Bronchus fibroblast of lung (primary cell): ENCODE measurements at places on chromosomes 7 and 10. TPM values are rescaled to one million over a fixed set of nuclear protein-coding genes. Genes with fewer than 3 reads are reported as not detected.

PTF1A gene
- total RNA-seq, result not detected in 2 replicates

LIPN gene
- total RNA-seq, result not detected in 2 replicates

BTBD16 gene
- not detected in 2 replicates for total RNA-seq

FEZF1 gene
- total RNA-seq, result not detected in 2 replicates

ZNF804B gene
- not detected in 2 replicates for total RNA-seq

DHX32 gene
- total RNA-seq, result 16.6 and 19.7 TPM in 2 replicates

SMO gene
- 17.8 and 18.8 TPM in 2 replicates for total RNA-seq

CTNNA3 gene
- not detected in 2 replicates for total RNA-seq

CCDC146 gene
- 0.15 and 1.0 TPM in 2 replicates for total RNA-seq

ZNF467 gene
- 1.5 TPM in 2 replicates for total RNA-seq

AOAH gene
- not detected in 2 replicates for total RNA-seq

MMS19 gene
- 97.0 and 103 TPM in 2 replicates for total RNA-seq

WNT16 gene
- 0.15 and 0.17 TPM in 2 replicates for total RNA-seq

WEE2 gene
- not detected in 2 replicates for total RNA-seq

AGR3 gene
- not detected in 2 replicates for total RNA-seq

ANKRD1 gene
- 6.5 and 6.6 TPM in 2 replicates for total RNA-seq

RAPGEF5 gene
- 0.15 and 0.34 TPM in 2 replicates for total RNA-seq

CHAT gene
- total RNA-seq, result not detected in 2 replicates

SEPTIN14 gene
- not detected in 2 replicates for total RNA-seq

DNAH11 gene
- total RNA-seq, result under 0.01 and 0.59 TPM in 2 replicates
